ENCODE measurements at places on chromosomes 5 and 9.

DNA sequence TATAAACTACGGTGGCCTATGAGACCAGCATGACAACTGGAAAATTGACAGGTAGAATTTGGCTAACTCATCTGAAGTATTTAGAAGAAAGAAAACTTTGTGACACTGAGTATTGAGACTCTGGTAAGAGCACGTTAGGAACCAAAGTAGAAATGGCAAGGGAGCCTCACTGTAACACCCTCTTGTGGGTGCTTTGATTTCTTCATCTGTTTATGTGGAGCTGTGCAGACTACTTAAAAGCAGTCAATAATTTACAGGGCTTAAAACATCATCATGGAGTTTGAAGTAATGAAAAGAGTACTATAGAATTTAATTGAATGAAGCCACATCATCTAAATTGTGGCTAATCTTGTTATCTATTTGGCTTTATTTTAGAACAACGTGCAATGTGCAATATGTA, 414.2 kb downstream of the CCDC171 start:
- DNase-seq, result no peak

DNA sequence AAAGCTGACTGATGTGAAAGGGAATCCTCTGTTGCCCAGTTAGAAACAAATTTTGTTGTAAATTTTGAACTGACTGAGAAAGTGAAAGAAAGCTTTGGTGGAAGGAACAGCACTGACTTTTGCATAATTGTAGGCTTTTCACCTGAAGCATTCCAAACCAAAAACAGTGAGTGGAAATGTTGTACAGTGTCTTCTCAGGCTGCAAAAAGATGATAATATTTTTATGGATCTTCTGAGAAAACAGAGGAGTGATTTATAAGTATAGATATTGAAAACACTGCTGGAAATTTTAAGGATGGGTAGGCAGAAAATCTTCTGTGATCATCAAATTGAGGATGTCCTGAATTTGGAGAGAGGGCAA, 40.0 kb downstream of the LURAP1L start:
- no peak for DNase-seq

- DNase-seq, result no peak
Measured at GRCh38 chr9:89706731-89707191, 101.9 kb downstream of the GADD45G start.

GRCh38 chr5:107855171-107855570, 184.4 kb upstream of the EFNA5 start:
- DNase-seq, result no peak

DNA sequence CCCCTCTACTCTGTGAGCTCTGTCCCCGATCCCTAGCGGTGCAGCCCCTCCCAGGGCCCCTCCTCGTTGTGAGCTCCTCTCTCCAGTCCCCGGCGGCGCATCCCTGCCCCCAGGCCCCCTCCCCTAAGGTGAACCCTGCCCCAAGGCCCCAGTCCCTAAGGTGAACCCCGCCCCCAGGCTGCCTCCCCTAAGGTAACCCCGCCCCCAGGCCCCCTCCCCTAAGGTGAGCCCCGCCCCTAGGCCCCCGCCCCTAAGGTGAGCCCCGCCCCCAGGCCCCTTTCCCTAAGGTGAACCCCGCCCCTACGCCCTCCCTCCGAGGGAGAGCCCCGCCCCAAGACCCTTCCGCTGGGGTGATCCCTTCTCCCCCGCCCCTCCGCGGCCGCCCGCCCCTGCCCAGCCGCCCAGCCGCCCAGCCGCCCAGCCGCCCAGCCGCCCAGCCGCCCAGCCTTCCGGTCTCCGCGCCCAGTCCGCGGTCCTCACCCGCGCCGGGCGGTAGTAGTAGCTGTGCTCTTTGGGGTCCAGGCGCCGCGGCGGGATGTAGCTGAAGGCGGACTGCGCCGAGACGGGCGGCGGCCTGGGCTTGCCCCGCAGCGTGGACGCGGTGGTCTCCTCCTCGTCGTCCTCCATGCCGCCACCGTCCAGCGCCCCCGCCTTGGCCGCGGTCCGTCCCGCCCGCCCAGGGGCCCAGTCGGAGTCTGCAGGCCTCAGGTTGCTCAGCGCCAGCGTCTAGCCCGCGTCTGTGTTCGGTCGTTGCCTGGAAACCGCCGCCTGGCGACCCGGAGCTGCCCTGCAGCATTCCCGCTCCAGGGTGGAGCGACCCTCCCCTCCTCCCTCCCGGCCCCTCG, at the start of gene CFAP90:
Gene CFAP90, minus strand, starts transcription at position 739 of the 845 bp plus-strand sequence. Its CDS starts 112 bp downstream, at position 627.
- DNase-seq, result no peak

DNA sequence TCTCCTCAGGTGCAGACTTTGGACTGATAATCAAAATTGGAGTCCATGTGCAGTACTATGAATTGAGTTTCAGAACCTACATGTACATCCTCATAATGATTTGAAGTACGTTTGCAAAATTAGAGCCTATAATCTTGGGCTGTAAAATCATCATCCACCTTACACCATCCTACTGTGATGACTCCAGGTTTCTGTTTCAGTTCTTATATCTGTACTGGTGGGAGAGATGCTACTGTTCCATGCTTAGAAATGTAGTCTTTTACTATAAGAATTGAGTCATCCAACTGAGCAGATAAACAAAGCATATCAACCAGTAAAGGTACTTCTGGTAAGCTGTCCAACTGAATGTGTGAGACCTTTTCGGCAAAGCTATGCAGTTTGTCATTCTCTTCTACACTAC, 586.3 kb upstream of the FAM174A start:
- no peak for DNase-seq

DNA sequence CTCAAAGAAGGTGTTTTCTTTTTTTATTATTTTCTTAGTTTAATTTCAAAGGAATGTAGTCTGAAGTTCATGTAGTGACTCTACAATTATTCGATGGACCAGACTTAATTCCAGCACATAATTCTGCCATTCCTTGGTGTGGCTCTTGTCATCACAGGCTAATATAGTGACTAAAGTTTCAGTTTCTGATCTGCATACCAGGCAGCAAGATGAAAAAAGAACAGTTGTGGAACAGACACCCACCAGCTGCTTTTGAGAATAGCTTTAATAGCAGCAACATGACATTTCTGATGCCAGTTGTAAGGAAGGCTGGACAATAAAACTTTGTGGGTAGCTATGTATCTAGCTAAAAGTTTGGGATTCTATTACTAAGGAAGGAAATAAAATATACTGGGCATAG, 676.3 kb upstream of the GRAMD2B start:
- DNase-seq, result no peak

DNA sequence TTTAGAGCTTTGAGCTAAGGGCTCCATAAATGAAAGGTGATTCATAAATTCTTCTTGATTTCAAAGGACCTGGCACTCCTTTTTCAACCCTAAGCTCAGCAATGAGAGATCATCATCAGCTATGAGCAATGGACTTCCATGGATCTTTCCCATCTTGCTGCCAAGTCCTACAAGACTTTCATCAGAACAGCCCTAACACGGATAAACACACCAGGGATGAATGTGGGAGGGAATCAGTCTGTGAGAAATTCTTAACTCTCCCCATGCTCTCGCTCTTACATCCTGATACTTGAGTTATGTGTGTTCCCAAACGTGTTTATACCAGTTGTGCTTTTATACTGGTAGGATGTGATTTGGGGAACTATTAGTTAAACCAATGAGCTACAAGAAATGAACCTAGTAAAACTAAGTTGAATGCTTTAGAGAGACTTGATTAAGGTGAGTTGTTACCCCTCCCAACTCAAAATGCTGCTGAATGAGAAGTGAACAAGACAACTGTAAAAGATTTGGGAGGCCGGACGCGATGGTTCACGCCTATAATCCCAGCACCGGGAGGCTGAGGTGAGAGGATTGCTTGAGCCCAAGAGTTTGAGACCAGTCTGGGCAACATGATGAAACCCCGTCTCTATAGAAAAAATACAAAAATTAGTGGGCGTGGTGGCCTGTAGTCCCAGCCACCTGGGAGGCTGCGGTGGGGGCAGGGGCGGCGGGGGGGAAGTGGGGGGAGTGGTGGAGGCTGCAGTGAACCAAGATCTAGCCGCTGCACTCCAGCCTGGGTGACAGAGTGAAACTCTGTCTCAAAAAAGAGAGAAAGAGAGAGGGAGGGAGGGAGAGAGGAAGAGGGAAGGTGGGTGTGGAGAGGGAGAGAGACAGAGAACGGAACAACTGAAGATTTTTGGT, 5.2 kb upstream of the RPL26L1 start:
- DNase-seq, result no peak

GRCh38 chr5:88685591-88686541, 197.1 kb downstream of the MEF2C start:
- DNase-seq, result no peak

GRCh38 chr5:111172504-111172903, 51.7 kb upstream of the CAMK4 start:
- DNase-seq, result no peak

- DNase-seq, result no peak
Measured at GRCh38 chr5:126745259-126745992, 31.5 kb upstream of the LMNB1 start.
